ENCODE measurements at places on chromosomes 13 and 19.

DNA sequence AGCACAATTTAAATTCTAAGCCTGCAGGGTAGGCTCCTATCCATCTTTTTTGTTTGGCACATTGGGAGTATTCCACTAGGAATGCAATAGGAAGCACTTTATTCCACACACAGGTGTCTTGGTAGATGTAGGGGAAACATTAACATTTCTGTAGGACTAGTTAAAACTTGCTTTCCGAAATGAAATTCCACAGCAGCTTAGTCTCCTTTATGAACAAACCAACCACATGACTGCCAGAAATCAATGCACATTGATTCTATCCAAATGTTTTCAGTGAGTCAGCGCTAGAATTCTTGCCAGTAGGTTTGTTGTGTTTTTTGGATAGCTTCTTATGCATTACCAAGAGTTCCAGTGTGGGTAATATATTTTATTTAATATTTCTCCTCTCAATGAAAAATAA, 207.9 kb upstream of the CSNK1A1L start:
- DNase-seq: no peak

- no peak for DNase-seq
Observed at GRCh38 chr19:54644056-54644455, 13.8 kb downstream of the LILRB1 start.

DNA sequence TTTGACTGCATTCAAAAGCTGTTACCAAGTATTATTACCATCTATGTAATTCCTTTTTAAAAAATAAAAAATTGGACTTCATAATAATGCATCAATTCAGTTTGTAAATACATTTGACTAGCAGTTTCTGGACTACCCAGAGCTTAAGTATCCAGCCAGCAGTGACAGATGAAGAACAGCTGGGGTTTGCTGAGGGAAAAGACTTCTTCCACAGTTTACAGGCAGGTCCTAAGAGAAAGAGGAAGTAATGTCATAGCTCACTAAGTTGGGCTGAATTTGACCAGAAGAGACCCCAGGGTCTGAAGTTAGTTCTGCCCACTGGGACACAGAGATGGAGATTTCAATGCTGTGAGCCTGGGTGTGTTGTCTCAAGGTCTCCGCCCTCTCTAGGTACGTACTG, 96.4 kb downstream of the MBNL2 start:
- DNase-seq: peak; percentile 63

- DNase-seq: peak; percentile 27
Observed at GRCh38 chr13:75145927-75146326, 336.0 kb downstream of the TBC1D4 start.

DNA sequence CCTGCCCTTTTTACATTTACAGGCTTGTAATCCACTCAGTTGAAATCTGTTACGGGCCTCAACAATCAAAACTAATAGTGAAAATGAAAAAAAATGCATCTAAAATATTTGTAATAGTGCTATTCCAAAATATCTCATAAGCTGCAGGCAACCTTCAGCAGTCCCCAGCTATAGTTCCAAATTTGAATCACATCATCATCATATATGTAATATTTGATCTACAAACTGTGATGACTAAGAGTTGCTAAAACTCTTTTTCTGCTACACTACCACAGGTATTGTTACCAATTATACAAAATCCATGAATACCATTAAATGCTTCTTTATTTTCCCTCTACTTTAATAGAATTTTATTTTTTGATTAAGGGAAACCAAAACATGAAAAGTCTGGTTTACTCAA, 121.4 kb upstream of the RFC3 start:
- DNase-seq: no peak

DNA sequence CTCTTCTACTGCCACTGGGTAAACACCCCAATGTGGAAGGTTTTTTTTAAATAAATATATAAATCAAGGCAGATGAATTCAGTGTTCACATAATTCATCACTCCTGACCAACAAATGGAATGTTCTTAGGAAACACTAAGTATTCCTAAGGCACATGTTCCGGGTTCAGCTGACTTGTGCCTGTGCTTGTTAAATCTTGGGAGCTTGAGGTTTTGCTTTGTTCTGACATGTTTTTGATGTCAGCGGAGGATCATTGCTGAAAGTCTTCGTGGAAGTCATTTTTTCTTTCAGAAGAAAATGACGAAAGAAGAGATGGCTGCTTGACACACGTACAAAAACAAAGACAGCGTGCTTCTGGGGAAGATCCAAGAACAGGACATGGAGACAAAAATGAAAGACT, 185.8 kb downstream of the MZT1 start:
- no peak for DNase-seq

- no peak for DNase-seq
Observed at GRCh38 chr19:20416661-20417060, 148.9 kb downstream of the ZNF737 start.

GRCh38 chr13:34458756-34459715, 483.0 kb upstream of the NBEA start:
- DNase-seq: peak; percentile 48

GRCh38 chr19:39410831-39411080, 1.7 kb upstream of the PLEKHG2 start:
- no peak for DNase-seq

DNA sequence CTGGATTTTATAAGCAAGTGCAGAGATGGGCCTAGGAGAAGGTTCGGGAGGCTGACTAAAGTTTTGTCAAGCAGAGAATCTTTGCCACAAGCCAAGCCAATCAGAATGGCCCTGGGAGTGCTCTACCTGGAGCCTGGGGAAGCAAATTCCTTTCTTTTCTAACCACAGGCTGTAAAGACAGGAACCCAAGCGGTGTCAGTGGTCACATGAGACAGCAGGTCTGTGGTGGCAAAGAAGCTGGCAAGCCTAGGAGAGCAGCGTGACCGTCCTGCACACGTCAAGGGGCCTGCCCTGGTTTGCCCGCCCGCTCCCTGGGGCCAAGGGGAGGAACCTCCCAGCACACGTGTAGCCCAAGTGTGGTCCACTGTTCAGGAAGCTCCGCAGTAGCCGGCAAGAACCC, 90.8 kb downstream of the IPO5 start:
- no peak for DNase-seq

DNA sequence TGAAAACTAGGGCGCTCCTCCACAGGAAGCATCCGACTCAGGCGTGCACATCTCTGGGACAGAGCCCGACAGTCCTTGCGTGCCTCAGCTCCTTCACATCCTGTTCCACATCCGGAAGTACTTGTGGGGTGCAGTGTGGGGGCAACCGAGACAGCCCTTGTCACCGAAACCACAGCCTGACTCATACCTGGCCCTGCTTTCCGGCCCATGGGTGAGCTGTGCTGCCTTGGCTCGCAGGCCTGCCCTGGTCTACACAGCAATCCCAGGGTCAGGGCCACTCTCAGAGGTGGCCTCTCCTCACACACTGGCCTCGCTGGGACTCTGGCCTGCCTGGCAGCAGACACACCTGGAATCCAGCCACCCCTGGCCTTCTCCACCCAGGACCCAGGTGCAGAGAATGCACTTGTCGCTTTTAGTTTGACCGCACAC, 100.4 kb downstream of the STK24 start:
- DNase-seq: peak; percentile 60

DNA sequence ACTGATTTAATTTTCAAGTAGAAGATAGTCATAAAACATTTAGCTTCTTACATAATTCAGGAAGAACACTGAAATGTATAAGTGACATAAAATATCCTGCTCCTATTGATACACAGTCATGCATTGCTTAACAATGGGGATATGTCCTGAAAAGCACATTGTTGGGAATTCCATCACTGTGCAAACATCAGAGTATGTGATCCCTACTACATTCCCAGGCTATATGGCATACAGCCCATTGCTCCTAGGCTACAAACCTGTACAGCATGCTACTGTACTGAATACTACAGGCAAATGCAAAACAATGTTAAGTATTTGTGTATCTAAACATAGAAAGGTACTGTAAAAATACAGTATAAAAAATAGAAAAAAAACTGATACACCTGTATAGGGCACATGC, 723.9 kb upstream of the ARGLU1 start:
- DNase-seq: no peak

DNA sequence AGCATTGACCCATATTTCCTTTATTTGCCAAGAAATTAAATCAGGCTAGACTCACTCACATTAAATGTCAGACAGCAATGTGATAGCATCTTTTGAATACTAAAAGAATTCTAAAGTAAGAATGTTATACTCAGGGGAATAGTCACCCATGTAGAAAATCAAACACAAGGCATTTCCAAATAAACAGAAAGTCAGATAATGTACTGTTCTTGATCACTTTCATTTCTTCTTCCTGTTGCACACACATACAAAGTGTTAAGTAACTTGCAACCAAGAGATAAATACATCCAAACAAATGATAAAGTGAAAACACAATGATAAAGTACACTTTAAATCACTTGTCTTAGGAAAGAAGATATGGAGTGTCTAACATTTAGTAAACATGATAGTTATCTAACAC, 1366.6 kb upstream of the MIR17HG start:
- DNase-seq: no peak

DNA sequence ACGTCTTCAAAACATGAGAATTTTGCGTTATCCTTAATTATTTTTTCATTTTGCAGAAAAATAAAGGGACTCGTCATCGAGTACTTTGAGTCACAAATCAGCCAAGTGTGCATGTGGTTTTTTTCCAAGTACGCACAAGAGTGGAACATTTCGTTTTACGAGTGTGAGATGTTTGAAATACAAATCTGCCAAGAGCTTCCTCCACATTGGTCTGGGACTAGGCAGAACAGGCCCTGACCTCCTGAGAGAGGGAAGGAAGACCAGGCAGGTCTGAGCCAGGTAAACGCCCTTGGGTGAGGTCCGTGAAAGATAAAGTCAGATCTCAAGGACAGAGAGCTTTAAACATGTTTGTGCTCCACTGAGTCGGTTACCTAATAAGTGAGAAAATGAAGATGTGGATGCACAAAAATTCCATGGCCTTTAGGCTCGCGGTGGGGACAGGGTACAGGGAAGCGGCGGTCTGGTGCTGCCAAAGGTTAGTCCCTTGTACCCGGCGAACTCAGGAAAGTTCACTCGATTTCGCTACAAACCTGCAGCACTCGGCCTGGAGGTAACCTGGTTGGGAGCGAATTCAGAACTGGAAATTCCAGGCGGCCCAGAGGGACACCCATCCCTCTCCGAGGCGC, 473 bp upstream of the ITM2B start:
- DNase-seq: no peak

DNA sequence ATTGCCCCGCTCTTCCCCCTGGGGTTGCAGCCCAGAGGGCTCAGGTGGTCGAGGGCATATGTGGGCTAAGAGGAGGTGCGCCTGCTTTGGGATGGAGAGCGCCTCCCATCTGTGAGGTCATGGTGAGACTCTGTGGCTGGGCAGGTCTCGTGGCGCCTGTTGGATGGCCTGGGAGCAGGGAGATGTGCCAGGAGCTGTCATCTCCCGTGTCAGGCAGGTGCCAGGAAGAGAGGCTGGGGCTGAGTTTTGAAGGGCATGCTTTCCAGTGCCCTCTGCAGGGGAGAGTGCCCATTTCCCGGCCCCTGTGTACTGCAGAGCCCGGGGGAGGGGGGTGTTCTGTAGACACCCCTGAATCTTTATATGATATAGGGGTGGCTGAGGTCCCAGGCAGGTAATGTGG, 2.8 kb downstream of the WTIP start:
- DNase-seq: no peak

GRCh38 chr13:110554227-110554836, 7.2 kb downstream of the RAB20 start:
- peak; percentile 25 for DNase-seq

Data from myocyte (in vitro differentiated cells).